Spinal cord (tissue), 10 donors: ENCODE measurements at places on chromosomes 4 and X. TPM values are rescaled to one million over a fixed set of nuclear protein-coding genes. Genes with fewer than 3 reads are reported as not detected.

- no peak for DNase-seq
These were observed 256.8 kb downstream of the TRIML1 start for GRCh38 chr4:188396037-188396436.

- DNase-seq = no peak
These were observed 796.6 kb upstream of the POU3F4 start for GRCh38 chrX:82711457-82711856.

DNA sequence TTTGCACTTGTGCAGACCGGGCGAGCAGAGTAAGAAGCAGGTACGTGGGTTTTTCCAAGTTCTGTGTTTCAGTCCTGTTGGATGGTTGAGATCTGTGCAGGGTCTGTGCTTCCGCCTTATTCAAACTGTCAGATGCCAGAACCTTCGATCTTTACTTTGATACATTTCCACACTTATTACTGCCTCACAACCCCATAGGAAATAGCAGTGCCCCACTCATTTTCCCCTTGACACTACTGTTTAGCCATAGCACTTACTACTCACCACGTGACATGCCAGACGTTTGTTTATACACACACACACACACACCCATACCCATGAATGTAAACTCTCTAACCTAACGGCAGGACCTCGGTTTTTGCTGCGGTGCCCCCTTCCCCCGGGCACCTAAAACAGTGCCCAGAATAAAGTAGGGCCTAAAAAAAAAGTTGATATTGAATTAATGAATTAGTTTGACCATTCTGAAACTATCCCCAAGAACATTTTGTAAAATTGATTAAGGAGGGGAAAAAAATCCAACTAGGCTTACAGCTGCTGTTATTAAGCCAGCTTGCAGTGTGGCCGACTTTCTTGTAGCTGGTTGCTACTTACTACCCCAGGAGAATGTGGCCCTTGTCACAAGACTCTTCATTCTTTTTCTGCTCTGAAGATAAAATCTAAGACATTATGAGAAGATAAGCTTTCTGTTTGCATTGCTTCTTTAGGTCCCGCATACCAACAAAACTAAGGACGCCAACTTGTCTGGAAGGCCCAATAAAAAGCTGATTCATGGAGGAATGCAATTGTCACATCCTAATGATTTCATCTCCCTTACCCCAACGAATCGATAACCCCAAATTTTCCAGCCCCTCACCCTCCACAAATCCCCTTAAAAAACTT, 704 bp upstream of the SEPSECS start:
- no peak for DNase-seq

GRCh38 chr4:174016251-174016650, 267.2 kb downstream of the FBXO8 start:
- no peak for DNase-seq

DNA sequence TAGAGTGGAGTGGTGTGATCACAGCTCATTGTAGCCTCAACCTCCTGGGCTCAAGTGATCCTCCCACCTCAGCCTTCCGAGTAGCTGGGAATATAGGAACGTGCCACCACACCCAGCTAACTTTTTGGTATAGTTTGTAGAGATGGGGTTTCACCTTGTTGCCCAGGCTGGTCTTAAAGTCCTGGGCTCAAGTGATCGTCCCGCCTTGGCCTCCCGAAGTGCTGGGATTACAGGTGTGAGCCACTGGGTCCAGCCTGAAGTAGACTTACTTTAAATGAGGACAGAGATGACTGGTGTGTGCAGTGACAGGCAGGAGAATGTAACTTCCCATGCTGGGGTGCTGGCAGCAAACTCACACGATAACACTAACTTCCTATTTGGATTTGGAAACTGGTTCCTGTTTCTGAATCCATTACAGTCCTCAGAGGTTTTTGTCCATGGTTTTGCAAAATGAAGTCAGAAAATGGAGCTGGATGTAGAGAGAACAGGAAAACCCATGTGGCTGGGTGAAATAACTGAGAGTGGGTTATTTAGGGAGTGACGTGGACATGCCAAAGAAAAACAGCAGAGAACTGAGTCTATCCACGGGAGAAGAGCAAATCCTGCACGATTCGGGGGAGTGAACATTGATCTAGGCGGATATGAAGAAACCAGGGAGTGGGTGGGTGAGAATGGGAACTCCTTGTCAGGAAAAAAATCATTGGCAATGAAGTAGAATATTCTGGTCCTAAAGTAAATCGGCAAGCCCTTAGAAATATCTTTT, 95.6 kb downstream of the GATB start:
- no peak for DNase-seq

PRICKLE3 gene
- polyA plus RNA-seq = 1.7 TPM

ZNF711 gene
- 70.5 TPM for polyA plus RNA-seq

WDR45 gene
- 42.2 TPM for polyA plus RNA-seq
